ENCODE measurements at places on chromosomes 5 and 9. TPM values are rescaled to one million over a fixed set of nuclear protein-coding genes. Genes with fewer than 3 reads are reported as not detected.

Gene PPP2CA
- 112 TPM for polyA plus RNA-seq

Gene SPINK6
- polyA plus RNA-seq: not detected

Gene DMRT3
- polyA plus RNA-seq: 0.29 TPM

Gene TJP2
- 71.8 TPM for polyA plus RNA-seq

Gene SH2D3C
- polyA plus RNA-seq: 32.2 TPM

Gene FGF10
- not detected for polyA plus RNA-seq

Gene CARD9
- polyA plus RNA-seq: 0.58 TPM

Gene BSPRY
- polyA plus RNA-seq: 20.8 TPM

Gene PCDHGA4
- polyA plus RNA-seq: 3.9 TPM

Gene PLCXD3
- 0.31 TPM for polyA plus RNA-seq

Gene SLCO6A1
- polyA plus RNA-seq: not detected

Gene FOXD4L3
- not detected for polyA plus RNA-seq

Gene ARHGAP26
- polyA plus RNA-seq: 5.3 TPM

Gene RAI14
- polyA plus RNA-seq: 13.1 TPM

Gene PLEKHG4B
- 23.0 TPM for polyA plus RNA-seq

Gene PCDHGC4
- polyA plus RNA-seq: 31.8 TPM

Gene ADGRV1
- polyA plus RNA-seq: 7.8 TPM

Gene LMAN2
- polyA plus RNA-seq: 130 TPM

Gene LHX2
- polyA plus RNA-seq: 283 TPM

Gene IFNA7
- not detected for polyA plus RNA-seq

Gene TUSC1
- polyA plus RNA-seq: 3.9 TPM

Gene MARCHF11
- polyA plus RNA-seq: 10.4 TPM
